COLO829 (cell line): ENCODE measurements at places on chromosomes 1 and 21.

DNA sequence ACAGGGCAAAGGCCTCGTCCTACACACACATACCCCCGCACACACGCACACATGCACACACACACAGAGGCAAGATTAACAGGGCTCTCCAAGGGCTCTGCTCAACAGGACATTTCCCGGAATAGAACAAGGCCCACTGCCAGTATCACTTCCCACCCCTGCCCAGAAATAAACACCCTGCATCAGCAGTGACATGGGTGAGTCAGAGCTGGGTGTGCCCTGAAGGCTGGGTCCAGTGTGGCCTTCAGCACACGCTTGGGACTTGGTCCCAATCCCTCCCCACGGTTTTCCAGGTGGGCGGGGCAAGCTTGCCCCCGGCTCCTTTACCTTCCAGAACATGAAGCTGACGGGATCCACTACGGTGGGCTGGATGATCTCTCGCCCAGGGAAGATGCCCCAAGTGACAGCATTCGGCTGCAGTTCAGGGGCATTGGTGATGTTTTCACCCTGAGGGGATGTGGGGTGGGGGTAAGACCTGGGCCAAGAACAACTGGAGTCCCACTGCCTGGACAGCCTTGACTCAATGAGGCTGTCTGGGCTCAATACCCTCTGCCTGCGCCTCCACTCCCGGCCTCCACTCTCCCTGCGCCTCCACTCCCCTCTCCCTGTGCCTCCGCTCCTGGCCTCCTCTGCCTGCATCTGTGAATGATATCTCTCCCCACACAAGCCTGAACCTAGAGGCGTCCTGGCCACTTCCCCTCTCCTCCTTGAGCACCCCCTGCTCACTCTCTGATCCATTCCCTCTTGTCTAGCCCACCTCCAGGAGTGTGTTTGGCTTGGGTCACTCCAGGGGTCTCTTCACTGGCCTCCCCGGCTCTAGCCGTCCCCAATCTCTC lies 14.7 kb downstream of the MTHFR start:
- DNase-seq: no peak

- DNase-seq: no peak
Measured at GRCh38 chr1:65063025-65063424, 85.0 kb upstream of the AK4 start.

- DNase-seq: no peak
Measured at GRCh38 chr1:151661751-151662150, 49.9 kb downstream of the SNX27 start.

GRCh38 chr1:15501208-15502032 lies 22.6 kb downstream of the CASP9 start:
- DNase-seq: peak; percentile 63

- DNase-seq: no peak
Measured at GRCh38 chr1:76868916-76869315, 1.6 kb downstream of the ST6GALNAC5 start.

DNA sequence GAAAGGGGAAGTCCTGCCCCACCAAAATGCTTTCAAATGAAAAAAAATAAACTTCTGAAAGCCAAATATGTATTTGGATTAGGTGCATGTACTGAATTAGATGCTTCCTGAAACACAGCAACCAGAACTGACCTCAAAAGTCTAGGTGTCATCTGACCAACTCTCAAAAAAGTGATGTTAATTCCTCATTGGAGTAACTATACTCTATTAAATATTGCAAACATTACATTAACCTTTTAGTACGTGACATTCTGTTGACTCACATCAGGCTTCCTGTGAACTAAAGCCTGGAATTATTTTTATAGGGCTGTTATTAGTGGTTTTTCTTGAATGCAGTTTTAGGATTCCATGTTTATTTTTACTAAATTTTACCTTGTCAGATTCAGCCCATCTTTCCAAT lies 73.5 kb downstream of the ASTN1 start:
- DNase-seq: no peak

- no peak for DNase-seq
Measured at GRCh38 chr1:54706419-54706818, 9.2 kb upstream of the TTC4 start.

GRCh38 chr1:9922342-9922741 lies 12.3 kb upstream of the CTNNBIP1 start:
- no peak for DNase-seq

DNA sequence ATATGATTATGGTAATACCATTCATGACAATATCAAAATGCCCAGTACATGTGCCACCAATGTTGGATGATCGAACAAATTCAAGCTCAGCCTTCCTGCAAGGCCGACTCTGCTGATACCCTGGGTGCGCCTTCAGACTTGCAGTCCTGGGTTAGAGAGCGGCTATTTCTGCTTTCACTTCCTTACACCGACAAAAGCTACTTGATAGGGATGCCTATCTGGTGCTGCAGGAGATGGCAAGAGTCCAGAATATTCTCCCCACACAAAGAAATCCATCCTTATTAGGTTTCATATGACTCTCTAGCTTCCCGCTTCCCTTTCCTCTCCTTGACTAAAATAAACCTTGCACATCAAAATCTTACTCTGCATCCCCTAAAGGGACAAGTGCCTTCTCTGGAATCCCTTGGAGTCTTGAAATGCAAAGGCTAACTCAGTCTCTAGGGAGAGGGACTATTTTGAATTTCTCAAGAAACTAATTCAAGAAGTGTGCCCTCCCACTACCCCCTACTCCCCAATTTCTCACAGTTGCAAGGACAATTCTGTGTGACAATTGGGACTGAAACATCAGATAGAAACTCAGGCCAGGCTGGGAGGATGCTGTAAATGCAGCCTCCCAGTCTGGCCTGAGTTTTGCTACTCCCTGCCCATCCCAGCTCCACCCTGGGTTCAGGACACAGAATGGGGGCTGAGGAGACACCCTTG lies 103.1 kb upstream of the USP24 start:
- DNase-seq: peak; percentile 16

DNA sequence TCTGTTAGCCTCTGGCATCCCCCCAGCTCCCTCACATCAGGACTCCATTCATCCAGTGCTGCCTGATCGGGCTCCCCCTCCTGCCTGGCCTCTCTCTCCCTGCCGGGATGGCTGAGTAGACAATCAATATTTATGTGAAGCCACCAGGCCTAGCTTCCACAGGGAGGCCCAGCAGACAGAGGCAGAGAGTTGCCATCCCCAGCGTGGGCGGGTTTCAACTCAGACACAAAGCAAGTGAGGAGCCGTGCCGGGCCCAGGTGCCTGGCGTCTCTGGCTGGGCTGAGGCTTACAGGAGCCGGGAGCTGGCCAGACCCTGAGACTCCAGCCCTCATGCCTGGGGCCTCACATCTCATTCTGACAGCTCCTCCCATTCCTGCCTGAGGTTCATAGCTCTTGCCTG lies 34.5 kb upstream of the ATP2B4 start:
- no peak for DNase-seq

DNA sequence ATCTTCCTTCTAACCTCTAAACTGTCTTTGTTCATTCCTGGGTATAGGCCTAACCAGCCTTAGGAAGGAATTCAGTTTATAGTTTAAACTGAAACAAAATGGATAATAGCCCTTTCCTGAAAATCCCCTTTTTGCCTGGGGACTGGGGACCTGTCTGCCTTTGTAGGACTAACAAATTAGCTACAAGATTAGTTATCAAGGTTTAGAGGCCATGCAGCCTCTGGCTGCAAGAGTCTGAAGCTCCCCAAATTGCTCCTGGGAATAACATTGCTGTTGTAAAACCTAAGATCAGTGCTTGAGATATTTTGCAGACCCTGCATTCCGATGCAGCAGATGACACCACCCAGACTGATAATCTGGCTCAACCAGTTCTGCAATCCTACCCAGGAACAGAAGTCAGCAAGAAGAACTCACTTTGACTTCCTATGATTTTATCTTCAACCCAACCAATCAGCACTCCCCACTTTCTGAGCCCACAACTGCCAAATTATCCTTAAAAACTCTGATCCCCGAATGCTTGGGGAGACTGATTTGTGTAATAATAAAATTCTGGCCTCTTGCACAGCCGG lies 96.6 kb upstream of the ETV3 start:
- DNase-seq: no peak

- peak; percentile 5 for DNase-seq
Measured at GRCh38 chr1:14067711-14068110, 367.7 kb downstream of the PRDM2 start.

DNA sequence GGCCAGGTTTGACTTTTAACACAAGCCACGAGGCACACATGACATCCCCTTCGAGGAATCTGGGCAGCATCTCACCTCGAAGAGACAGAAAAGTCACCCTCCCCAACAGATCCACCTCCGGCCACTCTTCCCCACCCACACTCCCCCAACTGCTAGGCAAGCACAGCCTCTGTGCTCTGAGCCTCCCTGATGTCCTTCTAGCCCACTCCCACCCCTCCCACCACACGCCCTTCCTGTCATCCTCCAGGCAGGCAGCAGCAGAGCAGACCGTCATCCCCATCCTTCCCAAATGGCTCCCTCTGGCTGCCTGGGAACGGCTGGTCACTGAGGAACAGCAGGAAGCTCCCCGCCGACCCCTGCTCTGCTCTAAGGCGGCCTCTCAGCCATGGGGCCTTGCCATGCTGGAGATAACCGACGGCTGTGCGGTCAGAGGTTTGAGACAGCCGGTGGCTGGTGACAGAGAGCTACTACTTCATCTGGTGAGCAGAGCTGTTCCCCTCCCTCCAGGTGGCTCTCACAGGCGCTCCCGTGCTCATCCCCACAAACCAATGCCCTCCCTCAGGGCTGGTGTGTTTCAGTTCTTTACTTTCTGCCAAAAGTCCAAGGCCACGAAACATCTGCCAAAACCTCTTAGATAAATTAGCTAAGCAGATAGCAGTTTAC lies 25.6 kb downstream of the NPHP4 start:
- DNase-seq: no peak
